Lung microvascular endothelial cell (primary cell): ENCODE measurements at places on chromosomes 13 and 19.

GRCh38 chr13:33218426-33218825, 67.1 kb downstream of the STARD13 start:
- no peak for DNase-seq

- DNase-seq, result peak; percentile 30
Observed at GRCh38 chr19:8209462-8210378, 550 bp downstream of the CERS4 start.

DNA sequence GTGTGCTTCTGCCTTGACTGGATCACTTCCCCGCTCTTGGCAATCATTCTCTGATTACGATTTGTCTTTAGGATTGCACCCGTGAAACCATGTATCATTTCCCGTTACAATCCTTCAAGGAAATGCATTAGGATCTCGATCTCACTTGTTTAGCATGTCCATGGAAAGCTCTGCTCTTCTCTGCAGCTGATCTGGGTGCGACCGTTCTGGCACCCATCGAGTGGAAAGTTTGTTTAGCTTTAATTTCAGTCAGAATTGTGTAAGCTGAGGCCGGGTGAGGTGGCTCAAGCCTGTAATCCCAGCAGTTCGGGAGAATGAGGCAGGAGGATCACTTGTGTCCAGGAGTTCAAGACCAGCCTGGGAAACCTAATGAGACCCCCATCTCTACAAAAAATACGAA, 30.9 kb downstream of the NUMBL start:
- no peak for DNase-seq

- DNase-seq, result no peak
Observed at GRCh38 chr19:16036397-16036925, 39.8 kb upstream of the TPM4 start.

DNA sequence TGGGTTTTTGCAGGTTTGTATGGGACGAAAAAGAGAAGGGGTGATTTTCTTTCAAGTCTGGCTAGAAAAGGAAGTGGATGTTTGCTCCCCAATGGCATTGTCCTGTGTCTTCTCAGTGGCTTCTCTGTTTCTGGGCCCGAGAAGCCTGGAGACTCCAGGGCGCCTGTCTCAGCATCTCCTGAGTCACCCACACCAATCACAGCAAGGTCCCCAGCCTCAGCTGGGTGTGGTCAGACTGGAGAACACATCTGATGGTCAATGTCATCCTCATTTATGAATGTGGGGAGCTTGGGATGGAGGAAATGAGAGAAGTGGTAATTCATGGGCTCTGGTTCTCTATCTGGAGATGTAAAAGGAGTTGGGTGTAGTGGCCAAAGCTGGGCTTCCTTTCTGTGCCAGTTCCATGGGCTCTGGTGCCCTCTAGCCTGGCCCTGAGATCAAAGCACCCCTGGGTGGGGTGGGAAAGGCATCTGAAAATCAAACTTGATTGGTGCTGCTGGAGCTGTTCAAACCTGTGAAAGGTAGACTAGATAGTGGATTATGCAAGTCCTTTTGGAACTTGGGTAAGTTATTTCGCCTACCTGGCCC, 13.4 kb downstream of the RASL11A start:
- peak; percentile 41 for DNase-seq

- peak; percentile 40 for DNase-seq
Observed at GRCh38 chr13:36124236-36124822, 6.9 kb downstream of the DCLK1 start.

GRCh38 chr19:18594824-18595373, 6.3 kb downstream of the REX1BD start:
- DNase-seq, result no peak

- no peak for DNase-seq
Observed at GRCh38 chr13:105464249-105464648, 1071.2 kb downstream of the EFNB2 start.

DNA sequence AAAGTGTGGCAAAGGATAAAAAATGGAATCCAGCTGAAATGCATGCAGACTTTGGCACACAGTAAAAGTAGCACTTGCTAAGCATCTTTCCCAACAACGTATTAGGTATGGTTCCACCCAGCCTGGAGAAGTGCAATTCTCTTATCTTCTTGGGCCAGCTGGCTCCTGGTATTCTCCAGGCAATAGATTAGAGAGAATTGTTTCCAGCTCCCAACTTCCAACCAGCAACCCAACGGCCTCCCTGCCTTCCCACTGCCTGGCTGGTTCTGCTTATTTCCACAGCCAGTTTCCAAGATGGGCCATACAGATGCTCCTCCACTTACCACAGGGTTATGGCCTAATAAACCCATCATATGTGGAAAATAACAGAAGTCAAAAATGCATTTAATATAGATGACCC, 133.4 kb downstream of the OXGR1 start:
- no peak for DNase-seq

- DNase-seq, result peak; percentile 37
Observed at GRCh38 chr13:98189841-98190505, 12.9 kb upstream of the RNF113B start.

- peak; percentile 1 for DNase-seq
Observed at GRCh38 chr13:72728290-72728605, 525 bp downstream of the BORA start.

- DNase-seq, result no peak
Observed at GRCh38 chr13:99042521-99043250, 64.8 kb upstream of the DOCK9 start.

DNA sequence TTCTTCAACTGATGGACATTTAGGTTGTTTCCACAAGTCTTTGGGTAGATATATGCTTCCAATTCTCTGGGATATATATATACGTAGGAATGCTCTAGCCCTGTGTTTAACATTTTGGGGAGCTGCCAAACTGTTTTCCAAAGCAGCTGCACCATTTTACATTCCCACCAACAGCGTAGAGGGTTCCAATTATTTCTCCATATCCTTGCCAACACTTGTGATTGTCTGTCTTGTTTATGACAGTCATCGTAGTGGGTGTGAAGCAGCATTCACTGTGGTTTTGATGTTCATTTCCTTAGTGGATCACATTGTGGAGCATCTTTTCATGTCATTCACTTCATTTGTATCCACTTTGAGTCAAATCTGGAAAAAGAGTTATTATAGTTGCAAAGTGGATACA, 4.7 kb upstream of the CBLC start:
- DNase-seq, result no peak

DNA sequence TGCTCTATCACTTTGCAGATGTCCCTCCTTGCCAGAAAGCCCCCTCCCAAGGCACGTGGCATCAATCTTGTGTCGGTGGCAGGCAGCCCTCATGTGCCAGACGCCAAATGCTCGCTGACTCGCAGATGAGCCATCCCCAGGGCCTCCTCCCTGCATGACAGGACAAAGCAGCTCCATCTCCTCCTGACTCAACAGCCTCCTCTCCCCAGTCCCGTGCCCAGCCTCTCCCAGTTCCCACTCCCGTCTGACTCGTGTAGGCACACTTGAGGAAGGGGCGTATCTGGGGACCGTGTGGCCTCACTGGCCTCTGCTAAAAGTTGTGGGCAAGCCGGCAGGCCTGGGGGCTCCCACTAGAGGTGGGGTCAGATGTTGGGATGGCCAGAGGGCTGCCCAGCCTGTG, 133.6 kb downstream of the STK24 start:
- no peak for DNase-seq

- peak; percentile 5 for DNase-seq
Observed at GRCh38 chr13:98384739-98385138, 192.2 kb downstream of the STK24 start.

- no peak for DNase-seq
Observed at GRCh38 chr13:112870051-112870331, 99.0 kb upstream of the MCF2L start.

DNA sequence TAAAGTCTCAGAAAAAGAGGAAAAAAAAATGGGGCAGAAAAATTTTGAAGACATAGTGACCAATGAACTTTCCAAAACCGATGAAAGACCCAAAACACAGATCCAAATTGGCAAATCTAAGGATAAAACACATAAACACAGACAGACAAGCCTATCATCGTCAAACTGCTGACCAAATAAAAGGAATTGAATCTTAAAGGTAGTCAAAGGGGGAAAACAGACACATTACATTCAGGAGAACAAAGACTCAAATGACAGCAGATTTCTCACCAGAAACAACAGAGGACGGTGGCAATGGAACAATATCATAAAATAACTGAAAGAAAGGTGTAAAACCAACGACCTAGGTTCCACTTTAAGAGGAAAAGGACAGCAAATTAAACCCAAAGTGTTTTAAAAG, 10.2 kb downstream of the RBM26 start:
- DNase-seq, result no peak

DNA sequence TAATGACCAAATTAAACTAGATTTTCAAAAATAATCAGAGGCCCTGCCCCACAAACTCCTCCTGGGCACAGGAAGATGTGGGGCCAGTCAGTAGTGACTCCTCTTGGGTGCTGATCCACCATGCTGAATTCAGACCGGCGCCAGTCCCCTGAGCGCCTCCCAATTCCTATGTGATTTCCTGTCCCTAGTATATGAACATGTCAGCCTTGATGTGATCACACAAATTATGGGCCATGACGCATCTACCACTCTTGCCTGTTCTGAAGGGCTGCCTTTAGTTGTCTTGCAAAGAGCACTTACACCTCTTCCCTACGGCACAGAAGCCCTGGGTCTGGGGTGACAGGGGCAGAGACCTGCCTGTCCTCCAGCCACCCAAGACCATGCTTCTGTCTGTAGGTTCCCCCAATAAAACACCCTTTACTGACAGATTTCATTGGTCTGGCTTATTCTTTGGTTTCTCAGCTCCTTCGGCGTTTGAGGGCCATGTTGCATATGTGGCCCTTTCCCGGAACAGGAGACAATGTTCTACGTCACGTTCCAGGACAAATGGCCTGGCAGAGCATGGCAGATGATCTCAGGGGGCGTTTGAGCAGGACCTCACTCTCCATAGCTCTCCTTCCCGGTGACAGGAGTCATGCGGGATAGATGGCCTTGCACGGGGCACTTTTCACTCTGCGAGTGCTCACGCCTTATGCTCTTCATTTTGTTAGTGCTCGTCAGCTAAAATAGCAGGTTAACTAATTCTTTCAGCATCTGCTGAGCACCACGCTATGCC, 5.6 kb upstream of the ATP11A start:
- no peak for DNase-seq

DNA sequence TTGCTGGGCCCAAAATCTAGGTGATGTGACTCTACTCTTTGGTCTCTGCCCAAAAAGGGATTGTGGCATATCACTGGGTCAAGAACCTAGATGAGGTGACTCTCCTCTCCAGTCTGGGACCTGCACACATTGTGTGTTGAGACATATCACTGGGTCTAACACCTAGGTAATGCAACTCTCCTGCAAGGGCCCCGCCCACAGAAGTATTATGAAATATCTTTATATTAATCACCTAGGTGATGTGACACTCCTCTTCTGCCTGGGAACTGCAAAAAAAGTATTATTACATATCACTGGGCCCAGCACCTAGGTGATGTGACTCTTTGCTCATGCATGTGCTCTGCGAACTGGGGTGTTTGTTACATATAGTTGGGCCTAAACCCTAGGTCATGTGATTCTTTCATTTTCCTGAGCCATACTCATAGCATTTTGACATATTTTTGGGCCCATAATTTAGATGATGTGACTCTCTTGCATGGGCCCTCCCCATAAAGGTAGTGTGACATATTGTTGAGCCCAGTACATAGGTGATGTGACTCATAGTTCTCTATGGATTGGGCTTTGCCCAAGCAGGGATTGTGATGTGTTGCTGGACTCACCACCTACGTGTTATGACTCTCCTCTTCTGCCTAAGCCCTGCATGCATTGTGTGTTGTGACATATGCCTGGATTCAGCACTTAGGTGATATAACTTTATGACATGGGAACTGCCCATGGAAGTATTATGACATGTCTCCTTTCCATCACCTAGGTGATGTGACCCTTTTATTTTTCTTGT, 11.2 kb upstream of the ZNF681 start:
- DNase-seq, result no peak

DNA sequence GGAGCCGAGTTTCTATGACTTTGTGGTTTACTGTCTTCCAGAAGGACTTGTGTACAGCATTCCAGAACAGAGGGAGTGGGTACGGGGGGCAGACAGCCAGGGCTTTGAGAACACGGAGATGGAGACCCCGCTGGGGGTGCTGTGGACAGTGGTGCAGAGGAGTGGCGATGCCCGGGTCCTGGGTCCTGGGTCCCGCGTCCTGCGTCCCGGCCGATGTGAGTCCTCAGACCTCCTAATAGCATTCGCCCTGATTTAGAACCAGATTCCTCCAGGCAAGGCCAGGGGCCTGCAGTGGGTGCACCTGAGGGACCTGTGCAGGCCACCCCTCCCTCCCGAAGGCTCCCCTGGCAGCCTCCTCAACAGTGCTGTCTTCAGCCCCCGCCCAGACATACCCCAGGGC, 97.9 kb downstream of the KDM4B start:
- no peak for DNase-seq

- no peak for DNase-seq
Observed at GRCh38 chr13:50334115-50334778, 319.0 kb downstream of the KCNRG start.

DNA sequence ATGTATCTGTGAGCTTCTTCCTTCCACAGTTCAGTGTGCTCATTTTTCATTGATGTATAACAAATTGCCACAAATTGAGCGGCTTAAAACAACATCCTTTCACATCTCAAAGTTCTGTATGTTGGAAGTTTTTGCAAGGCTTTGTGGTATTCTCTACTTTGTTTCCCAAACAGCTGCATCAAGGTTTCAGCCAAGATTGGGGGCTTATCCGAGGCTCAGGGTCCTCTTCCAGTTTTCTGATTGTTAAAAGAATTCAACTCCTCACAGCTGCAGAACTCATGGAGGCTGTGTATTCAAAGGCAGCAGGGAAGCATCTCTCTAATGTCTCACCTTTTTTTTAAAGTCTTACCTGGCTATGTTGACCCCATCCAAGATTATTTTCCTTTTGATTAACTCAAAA, 1369.8 kb downstream of the PCDH9 start:
- DNase-seq, result no peak

DNA sequence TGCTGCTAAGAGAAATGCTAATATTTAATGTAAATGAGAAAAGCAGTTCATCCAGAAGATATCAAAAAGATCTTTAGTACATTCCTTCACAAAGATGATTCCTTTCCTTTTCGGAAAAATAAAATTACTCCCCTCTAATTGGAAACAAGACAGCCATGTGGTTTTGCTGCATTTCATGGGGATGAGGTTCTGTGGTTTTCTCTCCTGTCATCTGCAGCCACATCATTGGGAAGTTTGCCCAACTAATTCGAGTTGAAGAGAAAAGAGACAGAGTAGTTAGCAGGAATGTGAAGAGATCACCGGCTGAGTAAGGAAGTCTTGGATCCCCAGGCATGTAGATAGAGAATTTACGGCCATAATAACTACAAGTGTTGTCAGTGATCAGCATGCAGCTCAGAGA, 122.1 kb downstream of the CYSLTR2 start:
- DNase-seq, result no peak

GRCh38 chr13:113654591-113655345, 3.2 kb downstream of the ATP4B start:
- DNase-seq, result no peak

GRCh38 chr13:32530841-32531253, 7.7 kb downstream of the N4BP2L2 start:
- peak; percentile 80 for DNase-seq
